ENCODE measurements at places on chromosomes 6 and 20. TPM values are rescaled to one million over a fixed set of nuclear protein-coding genes. Genes with fewer than 3 reads are reported as not detected.
A peak's percentile ranks its signal among the peaks of the same experiment; 100 is the strongest.

KHDRBS2 gene
- 66.8 TPM for total RNA-seq

GRCh38 chr6:130371921-130372420 lies 6.2 kb downstream of the TMEM200A start:
- no peak for DNase-seq

GRCh38 chr20:8853805-8854338 lies 215.0 kb upstream of the PLCB4 start:
- DNase-seq, result peak; percentile 16

SIRPB2 gene
- 0.62 TPM for total RNA-seq

- DNase-seq, result no peak
Measured at GRCh38 chr6:30547454-30547853, 8.8 kb downstream of the GNL1 start.

- DNase-seq, result no peak
Measured at GRCh38 chr20:17295151-17295726, 68.4 kb downstream of the PCSK2 start.

DDRGK1 gene
- total RNA-seq, result 22.6 TPM

DNA sequence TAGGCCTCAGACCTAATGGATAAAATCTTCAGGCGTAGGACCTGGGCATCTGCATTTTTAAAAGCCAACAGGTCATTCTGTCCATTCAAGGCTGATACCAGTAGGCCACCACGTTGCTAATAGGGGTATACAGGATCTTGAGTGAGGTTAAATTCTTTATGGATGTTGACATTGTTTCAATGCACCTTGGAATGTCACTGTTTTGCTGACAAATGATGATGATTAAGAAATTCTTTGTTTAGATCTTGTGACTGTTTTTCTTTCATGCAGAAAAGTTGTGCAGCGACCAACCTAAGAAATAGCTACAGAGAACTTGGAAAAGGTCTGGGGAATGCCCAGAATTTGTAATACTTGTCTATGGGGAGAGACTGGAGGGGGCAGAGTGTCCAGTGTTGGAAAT lies 101.1 kb upstream of the CLDN20 start:
- DNase-seq, result no peak

DNA sequence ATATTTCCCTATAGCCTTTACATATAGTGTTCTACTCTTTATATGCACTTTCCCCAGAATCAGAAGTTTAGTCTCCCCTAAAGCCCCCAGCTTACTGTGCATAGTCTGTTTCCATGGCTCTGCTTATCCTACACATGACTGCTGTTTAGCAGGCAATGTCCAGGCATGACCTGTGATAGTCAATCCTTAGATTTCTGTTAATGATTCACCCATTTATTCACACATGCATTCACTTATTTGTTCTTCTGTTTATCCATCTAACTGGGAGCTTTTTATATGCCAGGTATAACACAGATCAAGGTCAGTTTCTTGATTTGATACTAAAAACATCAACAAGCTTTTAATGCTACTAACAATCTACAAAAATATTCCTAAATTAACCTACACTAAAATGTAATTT lies 300.8 kb downstream of the PHF3 start:
- DNase-seq, result no peak

DNA sequence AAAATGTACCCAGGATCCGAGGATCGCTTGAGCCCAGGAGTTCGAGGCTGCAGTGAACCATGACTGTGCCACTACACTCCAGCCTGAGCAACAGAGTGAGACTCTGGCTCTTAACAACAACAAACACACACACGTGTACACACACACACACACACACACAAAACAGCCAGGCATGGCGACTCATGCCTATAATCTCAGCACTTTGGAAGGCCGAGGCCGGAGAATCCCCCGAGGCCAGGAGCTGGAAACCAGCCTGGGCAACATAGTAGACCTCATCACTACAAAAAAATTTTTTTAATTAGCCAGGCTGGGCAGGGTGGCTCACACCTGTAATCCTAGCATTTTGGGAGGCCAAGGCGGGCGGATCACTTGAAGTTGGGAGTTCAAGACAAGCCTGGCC lies 23.3 kb upstream of the ARFGEF2 start:
- no peak for DNase-seq

TTLL9 gene
- 1.7 TPM for total RNA-seq

GRCh38 chr20:5621305-5621704 lies 128.9 kb upstream of the SHLD1 start:
- DNase-seq, result no peak

GRCh38 chr6:146883640-146884531 lies 285.1 kb downstream of the ADGB start:
- no peak for DNase-seq

DNA sequence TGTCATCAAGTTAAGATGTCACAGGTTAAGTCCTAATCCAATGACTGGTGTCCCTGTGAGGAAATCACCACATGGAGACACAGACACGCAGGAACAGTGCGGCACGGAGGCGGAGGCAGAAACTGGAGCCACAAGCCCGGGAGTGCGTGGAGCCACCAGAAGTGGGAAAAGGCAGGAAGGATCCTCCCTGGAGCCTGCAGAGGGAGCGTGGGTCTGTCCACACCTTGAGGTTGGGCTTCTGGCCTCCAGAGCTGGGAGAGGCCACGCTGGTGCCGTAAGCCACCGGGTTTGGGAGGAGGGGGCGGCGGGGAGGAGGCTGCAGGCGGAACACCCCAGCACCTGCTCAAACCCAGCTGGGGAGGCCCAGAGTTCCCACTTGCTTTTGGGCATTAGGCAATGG lies 3.8 kb downstream of the CABLES2 start:
- DNase-seq, result no peak

DNA sequence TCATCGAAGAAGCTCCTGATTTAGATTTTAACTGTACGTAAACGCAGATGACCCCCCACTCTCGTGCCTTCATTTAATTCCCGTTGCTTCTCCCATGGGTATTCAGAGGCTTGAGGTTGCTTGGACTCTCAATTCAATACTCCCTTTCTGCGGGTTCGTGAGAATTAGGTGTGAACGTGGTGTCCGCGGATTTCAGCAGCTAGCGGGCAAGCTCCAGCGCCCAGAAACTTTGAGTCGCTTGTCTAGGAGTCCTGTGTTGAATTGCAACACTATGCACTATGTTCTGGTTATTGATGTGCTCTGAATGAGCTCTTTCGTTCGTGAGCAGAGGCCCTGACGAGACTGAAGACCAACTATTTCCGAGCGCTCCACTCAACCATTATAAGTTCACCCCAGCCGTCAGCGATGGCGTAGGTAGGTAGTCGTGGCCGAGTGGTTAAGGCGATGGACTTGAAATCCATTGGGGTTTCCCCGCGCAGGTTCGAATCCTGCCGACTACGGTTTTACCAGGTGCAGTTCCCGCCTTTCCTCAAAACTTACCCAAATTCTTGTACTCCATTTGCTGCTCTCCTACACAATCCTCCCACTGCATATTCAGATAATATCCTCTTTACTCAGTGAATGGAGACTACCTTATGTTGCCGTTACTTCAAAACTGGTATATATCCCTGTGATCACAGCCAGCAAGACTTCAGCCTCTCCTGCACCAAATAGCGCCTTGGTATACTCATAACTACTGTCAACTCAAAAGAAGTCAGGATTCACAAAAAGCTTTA lies 72.6 kb upstream of the ZNF184 start:
- DNase-seq, result no peak

DNA sequence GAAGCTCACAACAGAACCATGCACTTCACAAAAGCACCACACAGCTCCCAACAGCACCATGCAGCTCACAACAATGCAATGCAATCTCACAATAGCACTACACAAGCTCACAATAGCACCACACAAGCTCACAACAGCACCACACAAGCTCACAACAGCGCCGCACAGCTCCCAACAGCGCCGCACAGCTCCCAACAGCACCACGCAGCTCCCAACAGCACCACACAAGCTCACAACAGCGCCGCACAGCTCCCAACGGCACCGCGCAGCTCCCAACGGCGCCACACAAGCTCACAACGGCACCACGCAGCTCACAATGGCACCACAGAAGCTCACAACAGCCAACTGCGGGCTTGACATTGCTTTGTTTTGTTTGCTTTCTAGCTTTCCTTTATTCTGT lies 198.1 kb downstream of the DLL1 start:
- DNase-seq, result no peak

DNA sequence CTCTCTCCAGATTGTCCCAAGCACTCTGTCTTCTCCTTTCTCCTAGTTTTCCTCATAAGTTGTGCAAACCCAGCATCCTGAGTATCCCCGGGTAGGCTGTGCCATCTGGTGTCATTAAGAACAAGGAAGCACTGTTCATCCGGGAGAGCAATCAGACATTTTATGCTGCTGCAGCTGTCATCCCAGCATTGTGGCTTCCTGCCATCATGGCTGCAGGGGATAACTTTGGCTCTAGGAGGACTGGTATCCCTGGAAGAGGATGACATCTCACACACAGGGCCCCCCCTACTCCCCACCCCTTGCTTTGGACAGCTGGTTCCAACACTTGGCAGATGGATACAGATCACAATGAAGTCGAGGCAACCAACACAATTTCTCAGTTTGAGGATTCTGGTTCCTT lies 1195.1 kb upstream of the MAP3K7 start:
- DNase-seq, result peak; percentile 46

- no peak for DNase-seq
Measured at GRCh38 chr6:39573541-39573940, 151.7 kb downstream of the KIF6 start.

- no peak for DNase-seq
Measured at GRCh38 chr6:169864148-169865020, 113.0 kb downstream of the ERMARD start.

PI3 gene
- total RNA-seq, result not detected

DNA sequence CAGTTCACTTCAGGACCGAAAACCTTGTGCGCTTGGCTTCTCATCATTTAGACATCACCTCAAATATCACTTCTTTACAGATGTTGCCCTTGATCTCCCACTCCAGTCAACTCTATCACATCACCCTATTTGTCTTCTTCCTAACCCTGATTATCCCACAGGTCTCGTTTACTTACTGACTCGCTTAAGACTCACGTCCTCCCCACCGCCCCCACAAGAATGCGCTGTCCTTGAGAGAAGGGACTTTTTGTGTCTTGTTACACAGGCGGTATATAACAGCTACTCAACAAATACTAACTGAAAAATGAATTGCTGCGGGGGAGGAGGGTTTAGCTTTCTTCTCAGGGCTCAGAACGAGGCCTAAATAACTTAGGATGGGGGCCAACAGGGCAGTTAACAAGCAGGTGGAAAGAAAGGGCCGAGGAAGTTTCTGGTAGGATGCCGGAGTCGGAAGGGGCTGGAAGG lies 527 bp downstream of the TOMM34 start:
- peak; percentile 18 for DNase-seq

SLA2 gene
- total RNA-seq, result not detected

- DNase-seq, result no peak
Measured at GRCh38 chr6:159914565-159914923, 23.8 kb downstream of the MAS1 start.

C6orf120 gene
- 24.3 TPM for total RNA-seq

TBX18 gene
- total RNA-seq, result 7.8 TPM

GNRH2 gene
- not detected for total RNA-seq

FLRT3 gene
- total RNA-seq, result 27.5 TPM

DNA sequence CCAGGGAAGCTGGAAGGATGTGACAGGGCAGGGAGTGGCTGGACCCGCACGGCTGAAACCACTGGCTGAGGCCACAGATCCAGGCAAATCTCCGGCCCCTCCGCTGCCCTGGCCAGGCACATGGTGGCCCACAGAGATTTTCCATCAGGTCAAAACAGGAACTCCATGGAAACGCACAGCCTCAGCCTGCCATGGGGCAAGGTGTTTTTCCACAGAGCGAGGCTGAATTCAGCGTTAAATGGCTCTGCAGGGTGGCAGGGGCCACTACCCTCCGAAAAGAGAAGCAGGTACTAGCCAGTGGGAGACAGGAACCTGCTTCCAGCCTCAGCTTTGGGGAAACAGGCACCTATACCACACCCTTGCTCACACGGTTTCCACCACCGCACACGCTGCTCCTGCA lies 53.1 kb downstream of the PREX1 start:
- no peak for DNase-seq

DNA sequence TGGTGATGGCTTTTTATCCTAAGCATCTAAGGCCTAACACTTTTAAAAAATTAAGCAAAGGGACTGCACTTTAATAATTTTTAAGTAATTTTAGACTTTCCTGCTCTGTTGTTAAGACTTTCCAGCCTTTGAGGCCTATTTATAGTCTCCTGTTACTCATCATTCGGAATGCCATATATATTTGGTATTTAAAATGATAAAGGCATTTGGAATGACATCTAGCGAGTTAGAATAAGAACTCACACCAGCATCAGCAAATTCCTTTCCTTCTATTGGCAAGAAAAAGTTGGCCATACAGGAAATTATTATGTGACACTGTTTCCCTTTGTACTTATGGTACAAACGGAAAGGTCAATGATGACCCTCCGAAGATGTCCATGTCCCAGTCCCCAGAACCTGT lies 88.1 kb upstream of the STMND1 start:
- no peak for DNase-seq

SIRPB1 gene
- total RNA-seq, result 0.47 TPM

GRCh38 chr6:83467620-83468036 lies 36.8 kb upstream of the ME1 start:
- peak; percentile 21 for DNase-seq

OR10C1 gene
- not detected for total RNA-seq

DNA sequence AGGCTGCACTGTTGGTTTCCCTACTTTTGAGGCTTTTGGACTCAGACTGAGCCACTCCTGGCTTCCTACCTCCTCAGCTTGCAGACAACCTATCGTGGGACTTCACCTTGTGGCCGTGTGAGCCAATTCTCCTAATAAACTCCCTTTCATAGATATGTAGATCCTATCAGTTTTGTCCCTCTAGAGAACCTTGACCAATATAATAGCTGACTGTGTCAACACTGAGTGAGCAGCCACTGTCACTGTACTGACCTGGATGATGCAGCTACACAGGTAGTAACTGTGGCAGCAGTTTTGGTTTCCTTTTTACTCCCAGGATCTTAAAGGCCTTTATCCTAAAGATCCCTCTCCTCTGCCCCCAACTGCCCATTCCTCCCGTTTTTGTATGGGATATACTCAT lies 70.2 kb downstream of the SLC22A3 start:
- DNase-seq, result no peak

- no peak for DNase-seq
Measured at GRCh38 chr20:46060301-46060881, 29.4 kb downstream of the NCOA5 start.

DNA sequence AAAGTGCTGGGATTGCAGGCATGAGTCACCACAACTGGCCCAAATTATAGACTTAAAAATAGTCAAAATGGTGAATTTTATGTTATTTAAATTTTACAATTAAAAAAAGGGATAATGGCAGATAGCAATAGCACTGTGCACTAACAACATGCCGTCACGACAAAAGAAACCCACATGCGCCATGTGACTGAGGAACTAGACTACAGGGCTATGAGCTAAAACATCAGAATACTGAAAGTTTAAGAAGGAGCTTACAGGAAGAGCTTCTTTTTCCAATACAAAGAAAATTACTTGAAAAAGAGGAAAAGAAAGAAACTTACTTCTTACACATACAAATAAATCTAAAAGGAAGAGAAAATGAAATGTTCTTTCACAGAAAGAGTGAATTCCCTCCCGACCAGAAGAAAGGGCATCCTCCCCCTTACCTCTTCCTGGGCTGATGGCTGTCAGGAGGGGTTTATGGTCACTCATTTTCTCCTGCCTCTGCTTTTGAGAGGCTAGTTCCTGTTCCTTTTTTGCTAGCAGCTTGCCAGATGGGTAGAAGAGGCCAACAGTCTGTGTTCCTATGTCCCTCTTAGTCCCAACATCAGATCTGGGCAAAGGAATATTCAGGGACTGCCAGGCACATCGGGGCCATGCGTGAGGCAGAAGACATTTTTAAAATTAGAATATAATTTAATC lies 54.5 kb downstream of the DZANK1 start:
- DNase-seq, result no peak

- no peak for DNase-seq
Measured at GRCh38 chr6:166836785-166837718, 119.3 kb downstream of the RNASET2 start.

MUC21 gene
- not detected for total RNA-seq

- no peak for DNase-seq
Measured at GRCh38 chr20:50338479-50339391, 148.1 kb downstream of the CEBPB start.
